ENCODE measurements at places on chromosomes 1 and 21.

DNA sequence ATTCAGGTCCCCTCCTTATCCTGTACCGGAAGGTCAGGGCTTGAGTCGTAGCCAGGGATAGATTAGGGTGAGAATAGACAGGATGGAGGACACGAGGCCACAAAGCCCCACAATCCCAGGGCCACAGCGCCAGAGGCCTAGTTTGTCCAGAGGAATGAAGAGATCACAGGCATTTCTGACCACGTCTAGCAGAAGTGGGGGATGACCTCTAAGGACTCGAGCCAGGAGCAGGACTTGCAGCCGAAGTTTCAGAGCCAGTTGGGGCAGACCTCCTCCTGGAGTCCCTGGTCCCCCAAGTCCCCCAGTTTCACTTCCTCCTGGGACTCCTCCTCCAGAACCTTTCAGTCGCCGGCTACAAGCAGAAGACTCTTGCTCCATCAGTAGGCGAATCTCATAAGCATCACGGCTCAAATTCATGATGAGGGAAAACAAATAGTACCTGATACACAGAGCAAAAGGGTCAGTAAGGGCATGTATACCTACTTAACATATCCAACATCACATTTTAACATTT is 2.3 kb upstream of the ITGA10 start:
- DNase-seq = no peak

DNA sequence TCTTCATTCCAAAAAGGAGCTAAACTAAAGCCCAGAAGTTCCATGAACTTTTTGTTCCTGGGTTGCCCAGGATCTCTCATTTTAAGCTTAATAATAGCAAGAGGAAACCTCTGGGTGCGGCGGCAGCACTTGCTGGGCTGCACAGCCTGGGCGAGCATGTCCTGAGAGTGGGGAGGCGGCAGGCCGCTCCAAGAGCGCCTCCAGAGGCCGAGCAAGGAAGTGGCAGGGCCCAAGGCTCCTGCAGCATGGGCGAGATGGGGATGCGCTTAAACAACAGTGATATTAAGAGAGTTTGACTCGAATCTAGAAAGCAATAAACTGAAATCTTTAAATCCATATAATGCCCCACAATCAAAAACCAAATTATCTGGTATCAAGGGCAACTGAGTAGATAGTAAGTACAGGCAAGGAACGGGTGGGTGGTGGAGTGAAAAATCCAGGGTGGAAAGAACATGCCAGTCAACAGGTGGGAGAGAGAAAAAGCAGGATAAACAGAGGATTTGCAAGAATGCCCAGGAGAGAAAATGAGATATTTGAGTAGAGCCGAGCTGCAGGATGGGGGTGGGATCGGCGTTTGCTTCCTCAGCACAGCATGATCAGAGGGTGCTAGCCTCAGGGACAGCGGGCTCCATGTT is 14.1 kb upstream of the TNR start:
- DNase-seq = no peak

DNA sequence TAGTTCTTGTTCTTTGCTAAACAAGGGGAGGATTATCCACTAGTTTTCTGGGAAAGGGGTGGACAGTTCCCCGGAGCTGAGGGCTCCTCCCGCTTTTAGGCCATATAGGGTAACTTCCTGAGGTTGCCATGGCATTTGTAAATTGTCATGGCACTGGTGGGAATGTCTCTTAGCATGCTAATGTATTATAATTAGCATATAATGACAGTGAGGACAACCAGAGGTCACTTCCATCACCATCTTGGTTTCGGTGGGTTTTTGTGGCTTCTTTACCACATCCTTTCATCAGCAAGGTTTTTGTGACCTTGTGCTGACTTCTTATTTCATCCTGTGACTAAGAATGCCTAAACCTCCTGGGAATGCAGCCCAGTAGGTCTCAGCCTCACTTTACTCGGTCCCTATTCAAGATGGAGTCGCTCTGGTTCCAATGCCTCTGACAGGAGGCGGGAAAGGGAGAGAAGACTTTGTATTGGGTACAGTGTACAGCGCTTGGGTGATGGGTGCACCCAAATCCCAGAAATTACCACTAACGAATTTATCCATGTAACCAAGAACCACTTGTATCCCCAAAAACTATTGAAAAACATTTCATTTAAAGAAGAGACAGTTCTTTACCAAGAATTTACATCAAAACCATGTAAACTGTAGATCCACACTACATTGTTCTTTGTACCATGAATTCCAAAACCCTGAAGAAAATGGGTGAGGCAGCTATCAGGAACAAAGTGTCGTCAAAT is 8.7 kb upstream of the SLC2A5 start:
- DNase-seq = no peak

DNA sequence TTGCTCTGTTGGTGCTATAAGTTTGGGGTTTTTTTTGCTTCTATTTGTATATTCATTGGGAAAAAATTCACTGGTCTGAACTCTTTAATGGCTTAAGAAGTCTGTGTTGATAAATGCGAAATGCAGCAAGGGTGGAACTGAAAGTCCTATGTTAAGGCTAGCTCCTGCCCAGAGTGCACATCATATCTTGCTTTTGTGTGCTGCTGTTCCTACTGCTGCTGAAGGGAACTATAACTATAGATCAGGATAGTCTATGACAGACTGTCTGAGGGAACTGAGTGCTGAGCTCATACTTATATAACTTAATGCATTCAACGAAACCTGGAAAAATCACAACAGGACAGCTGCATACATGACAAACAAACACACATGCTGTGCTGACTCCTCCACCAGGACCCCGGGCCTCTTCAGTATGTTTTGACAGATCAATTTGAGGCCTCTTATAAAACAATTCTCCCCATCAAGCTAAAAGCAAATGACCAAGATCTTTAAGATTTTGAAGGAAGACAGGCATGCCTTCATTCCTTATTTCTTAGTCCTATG is 1031.5 kb upstream of the ADGRL2 start:
- DNase-seq = no peak

GRCh38 chr1:200473698-200474371 is 64.0 kb upstream of the ZNF281 start:
- DNase-seq = peak; percentile 20

GRCh38 chr1:41240781-41241353 is 1.2 kb downstream of the SCMH1 start:
- peak; percentile 7 for DNase-seq

GRCh38 chr1:1984560-1985070 is 19.0 kb downstream of the CFAP74 start:
- DNase-seq = no peak

GRCh38 chr1:226643611-226644540 is 95.2 kb downstream of the ITPKB start:
- peak; percentile 40 for DNase-seq

- DNase-seq = no peak
These were observed 77.5 kb downstream of the FMN2 start for GRCh38 chr1:240169188-240169587.

DNA sequence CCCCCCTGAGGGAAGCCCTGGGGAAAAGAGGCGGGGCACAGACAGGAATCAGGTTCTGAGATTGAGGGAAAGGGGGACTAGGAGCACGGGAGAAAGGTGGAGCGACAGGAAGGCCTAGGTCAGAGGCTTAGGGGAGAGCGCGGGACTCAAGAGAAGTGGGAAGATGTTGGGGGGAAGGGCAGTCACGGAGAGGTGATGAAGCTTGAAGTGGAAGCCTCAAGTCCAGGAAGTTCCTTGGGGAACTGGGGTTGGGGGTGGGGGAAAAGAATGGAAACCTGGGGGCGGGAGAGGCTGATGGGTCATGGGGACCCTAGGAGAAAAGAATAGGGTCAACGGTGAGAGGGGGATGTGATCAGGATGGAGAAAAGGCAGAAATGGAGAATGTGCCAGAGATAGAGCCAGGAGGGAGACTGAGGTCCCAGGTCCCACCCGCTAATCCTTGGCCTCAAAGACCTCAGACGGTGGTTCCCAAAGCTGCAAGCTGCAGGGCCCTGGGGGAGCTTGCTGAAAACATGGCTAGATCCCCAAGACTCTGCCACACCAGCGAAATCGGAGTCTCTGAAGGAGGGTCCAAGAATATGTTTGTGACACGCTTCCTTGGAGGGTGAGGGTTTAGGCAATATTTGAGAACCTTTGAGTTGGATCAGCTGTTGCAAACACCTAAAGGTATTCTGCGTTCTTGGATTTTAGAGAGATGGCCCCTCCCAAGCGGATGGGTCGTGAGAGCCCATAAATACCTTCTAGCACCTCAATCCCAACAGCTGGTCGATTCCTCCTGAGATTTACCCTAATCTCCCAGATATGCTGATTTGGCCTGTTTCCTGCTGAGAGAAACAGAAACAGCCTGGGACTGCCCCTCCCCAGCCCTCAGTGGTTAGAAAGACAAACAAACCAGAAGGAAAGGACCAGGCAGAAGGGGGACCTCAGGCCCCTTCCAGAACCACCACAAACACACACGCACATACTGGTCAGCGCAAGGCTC is 3.6 kb downstream of the C1orf232 start:
- no peak for DNase-seq

DNA sequence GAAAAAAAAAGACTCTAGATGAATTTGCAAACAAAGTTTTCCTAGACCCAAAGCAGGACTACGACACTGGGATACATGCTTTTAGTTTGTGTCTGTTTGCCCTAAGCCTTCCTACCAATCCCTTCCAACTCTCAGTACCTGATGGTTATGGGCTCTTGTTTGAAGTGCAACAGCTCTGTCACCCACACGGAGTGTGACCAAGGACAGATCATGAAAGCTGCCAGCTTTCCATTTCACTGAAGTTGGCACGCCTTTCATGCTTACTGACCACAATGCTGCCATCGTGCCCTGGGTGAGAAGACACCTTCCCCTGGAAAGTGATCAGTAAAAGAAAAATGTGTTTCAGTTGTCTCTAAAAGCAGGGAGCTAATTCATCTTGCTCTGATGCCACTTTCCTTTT is 312.5 kb upstream of the PTBP2 start:
- DNase-seq = no peak

GRCh38 chr1:53549287-53549686 is 90.1 kb downstream of the DMRTB1 start:
- DNase-seq = no peak

DNA sequence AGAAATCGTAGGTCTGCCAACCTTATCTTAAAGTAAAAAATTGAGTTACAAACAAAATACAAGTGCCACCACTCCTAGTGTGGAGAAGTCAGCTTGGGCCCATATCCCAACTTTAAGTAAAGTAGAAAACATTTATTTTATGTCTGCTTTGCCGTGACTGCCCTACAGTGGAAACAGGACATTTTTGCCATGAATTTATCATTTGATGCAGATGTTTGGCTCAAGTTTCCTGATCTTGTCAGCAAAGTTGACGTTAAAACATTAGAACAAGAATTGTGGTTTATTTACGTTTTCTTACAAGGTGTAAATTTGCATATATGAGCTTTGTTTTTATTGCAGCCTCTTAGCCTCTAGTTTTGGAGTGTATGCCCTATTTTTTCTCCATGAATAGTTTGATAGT is 17.1 kb upstream of the KCNJ15 start:
- no peak for DNase-seq

DNA sequence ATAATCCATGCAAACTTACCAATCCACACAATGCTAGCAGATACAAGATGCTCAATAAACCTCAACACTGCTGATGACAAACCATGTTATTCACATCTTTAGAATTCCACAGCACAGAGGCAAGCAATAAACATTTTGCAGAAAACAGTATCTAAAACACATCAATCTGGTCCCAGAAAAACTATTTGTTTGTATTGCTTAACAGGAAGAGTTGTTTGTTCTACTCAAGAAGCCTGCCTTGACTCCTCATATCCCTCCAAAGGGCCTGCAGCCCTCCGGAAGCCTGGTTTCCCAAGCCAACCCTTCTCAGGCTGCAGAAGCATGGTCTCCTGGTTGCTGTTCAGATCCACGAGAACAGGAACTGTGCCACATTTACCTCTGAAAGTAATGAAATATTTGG is 139.7 kb downstream of the RERE start:
- DNase-seq = no peak

GRCh38 chr1:8194481-8195227 is 123.3 kb upstream of the SLC45A1 start:
- DNase-seq = no peak

DNA sequence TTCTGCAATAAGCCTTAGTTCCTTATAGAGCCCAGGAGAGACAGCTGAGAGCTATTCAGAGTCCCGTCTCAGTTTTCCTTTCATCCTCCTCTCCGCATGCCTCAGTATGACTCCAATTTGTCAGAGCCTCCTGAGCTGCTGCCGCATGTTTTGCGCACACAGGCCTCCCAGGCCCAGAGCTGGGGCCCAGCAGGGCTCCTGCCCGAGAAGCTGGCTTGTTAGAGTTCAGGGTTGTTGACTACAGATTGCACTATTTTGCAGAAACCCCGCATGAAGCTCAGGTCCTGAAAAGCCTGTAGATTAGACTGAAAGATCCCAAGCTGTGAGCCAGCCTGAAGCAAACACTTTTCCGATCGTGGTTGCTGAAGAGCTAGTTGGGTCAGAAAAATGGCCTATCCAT is 51.5 kb downstream of the IGSF5 start:
- no peak for DNase-seq

- DNase-seq = no peak
These were observed 385.0 kb downstream of the SMYD3 start for GRCh38 chr1:246122071-246122470.

DNA sequence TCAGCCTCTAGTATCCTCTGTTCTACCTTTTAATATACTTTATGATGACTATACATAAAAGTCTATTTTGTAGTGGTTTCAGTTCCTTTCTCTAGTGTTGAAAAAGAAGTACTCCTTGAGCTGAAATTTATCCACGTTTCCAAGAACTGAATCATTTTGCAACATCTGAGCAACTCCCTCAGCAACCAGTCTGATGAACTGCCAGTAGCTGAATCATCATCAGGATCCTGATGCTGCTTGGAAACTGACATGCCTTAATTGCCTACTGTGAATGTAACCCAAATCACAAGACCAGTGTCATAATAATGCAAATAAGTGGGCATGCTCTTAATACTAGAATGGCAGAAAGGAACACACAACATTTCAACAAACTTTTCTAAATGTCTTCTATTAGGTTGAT is 103.3 kb downstream of the CYYR1 start:
- no peak for DNase-seq

- peak; percentile 51 for DNase-seq
These were observed at the start of gene IGSF3 for GRCh38 chr1:116667575-116668105. Gene IGSF3, minus strand, starts transcription at chr1:116667733. Its CDS starts 1,407 bp downstream, at chr1:116666326.

DNA sequence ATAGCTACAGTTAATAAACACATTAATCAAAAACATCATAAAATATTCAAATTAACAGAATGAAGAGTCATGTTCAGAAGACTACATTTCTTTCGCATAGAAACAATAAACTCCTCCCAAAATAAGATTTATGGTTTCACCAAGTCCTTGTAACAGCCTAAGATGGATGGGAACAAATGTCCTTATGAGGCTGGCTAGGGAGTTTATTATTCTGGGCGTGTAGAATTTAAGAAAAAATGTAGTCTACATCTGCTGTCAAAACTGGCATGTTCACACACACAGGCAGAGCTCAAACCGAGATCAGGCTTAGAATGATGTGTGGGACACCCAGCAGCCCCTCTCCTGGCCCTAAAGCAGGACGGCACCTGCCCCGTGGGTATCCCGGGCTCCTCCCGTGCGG is 101.1 kb downstream of the NPHP4 start:
- no peak for DNase-seq

DNA sequence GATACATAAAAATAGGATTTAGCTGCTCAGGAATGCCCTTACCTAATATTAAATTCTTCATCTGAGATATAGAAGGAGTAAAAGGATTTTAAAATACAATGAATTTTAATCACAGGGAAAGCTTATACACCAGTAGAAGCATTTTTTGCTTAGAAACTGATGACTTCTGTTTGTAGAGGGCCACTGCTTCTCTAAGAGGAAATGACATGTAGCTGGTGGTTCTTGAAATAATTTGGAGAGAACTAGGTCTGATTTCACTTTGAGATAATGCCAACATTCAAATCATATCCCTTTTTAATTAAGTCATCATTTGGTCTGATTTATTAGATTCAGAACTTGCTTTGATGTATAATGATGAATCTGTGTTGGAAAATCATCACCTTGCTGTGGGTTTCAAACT is 166.6 kb upstream of the SGIP1 start:
- DNase-seq = peak; percentile 30

GRCh38 chr1:53575955-53576320 is 116.7 kb downstream of the DMRTB1 start:
- DNase-seq = no peak

All from CD4-positive, alpha-beta T cell treated with Interleukin-21 for 1 hour (primary cell).